ENCODE measurements at places on chromosomes 12 and 14.

GRCh38 chr14:91254461-91254860 is 10.0 kb upstream of the GPR68 start:
- no peak for DNase-seq

DNA sequence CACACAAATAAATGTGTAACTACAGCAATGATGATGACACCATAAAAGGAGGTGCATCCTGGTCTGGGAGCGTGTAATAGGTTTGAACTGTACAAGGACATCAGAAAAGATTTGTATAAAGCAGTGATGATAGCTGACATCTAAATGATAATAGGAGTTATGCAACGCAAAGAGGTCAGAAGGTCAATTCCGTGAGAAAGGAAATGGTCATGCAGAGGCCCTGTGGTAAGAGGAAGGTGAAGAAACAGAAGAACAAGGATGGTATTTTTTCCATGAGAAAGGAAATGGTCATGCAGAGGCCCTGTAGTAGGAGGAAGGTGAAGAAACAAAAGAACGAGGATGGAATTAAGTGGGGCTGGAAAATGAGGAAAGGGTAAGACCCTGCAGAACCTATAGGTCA is 106.7 kb upstream of the TMPO start:
- DNase-seq = no peak

- no peak for DNase-seq
Measured at GRCh38 chr14:91108941-91109611, 4.8 kb upstream of the DGLUCY start.

- DNase-seq = peak; percentile 41
Measured at GRCh38 chr12:104457746-104458693, 1.3 kb downstream of the CHST11 start.

GRCh38 chr12:109131154-109132050 is 15.0 kb downstream of the ACACB start:
- no peak for DNase-seq

DNA sequence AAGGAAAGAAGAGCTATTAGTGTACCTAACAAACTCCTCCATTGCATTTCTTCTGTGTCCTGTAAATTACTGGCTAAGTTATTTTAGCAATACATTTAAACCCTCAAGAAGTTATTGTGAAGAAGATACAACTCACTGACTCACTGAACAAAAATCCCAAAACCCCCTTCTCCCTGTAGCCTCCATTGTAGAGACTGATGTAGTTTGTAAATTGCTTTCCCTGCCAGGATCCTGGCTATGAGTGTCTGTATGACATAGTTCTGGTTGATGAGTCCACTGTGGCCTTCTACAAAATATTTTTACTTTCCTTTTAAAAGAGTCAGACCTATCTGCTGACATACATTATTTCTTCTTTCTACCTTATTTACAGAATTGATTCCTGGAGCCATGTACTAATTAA is 155.6 kb downstream of the SLC6A15 start:
- DNase-seq = no peak

- DNase-seq = no peak
Measured at GRCh38 chr12:19191563-19191962, 62.0 kb downstream of the PLEKHA5 start.

DNA sequence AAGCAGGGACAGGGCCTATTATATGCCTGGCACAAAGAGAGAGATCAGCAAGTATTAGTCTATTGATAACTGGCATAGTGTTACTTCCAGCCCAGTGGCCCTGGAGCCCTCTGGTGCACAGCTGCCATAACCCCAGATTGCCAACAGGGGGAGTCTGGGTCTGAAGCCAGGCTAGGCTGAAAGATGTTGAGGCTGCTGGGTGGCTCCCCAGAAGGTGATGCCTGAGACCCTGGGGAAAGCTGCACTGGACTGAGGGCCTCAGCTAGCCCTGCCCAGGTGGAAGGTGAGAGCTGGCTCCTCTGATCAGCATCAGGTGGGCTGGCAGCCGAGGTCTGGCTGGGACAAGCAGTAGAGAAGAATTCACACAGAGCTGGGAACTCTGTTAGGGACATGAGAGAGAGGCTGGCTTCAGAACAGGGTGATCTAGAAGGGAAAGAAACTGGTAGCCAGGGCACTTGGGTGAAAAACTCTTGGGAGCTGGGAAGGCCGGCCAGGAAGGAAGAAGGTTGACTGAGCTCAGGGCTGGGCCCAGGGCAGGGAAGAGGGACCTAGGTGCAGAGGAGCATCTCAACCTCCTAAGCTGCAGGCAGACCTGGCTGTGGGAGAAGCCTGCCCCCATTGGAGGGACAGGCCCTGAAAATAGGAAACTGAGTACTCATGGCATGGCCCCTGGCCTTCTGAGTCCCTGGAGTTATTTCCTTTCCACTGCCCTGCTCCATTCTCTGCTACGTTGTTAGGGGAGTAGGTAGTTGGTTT is 3.9 kb downstream of the GZMH start:
- DNase-seq = peak; percentile 67

- peak; percentile 64 for DNase-seq
Measured at GRCh38 chr12:120252071-120252906, 13.2 kb downstream of the PXN start.

DNA sequence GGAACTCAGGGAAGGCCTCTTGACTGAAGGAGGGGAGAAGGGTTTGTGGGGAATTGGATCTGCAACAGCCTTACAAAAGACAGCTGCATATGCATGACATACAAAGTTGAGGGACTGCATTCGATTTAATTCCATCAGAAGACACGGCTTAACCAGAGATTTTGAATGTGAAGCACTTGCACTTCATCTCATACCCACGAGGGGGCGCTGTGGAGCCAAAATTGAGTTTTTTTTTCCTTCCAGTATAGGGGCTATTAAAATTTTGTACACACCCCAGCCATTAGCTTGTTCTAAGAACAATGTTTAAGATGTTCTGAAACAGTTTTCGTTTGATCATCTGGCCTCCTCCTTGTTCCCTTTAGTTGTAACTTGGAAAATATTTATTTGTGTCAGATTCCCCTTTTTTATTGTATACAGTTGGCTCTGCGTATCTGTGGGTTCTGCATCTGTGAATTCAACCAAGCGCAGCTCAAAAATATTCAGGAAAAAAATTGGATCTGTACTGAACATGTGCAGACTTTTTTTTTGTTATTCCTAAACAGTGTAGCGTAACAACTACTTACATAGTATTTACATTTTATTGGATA is 1.6 kb downstream of the SUDS3 start:
- DNase-seq = peak; percentile 74

DNA sequence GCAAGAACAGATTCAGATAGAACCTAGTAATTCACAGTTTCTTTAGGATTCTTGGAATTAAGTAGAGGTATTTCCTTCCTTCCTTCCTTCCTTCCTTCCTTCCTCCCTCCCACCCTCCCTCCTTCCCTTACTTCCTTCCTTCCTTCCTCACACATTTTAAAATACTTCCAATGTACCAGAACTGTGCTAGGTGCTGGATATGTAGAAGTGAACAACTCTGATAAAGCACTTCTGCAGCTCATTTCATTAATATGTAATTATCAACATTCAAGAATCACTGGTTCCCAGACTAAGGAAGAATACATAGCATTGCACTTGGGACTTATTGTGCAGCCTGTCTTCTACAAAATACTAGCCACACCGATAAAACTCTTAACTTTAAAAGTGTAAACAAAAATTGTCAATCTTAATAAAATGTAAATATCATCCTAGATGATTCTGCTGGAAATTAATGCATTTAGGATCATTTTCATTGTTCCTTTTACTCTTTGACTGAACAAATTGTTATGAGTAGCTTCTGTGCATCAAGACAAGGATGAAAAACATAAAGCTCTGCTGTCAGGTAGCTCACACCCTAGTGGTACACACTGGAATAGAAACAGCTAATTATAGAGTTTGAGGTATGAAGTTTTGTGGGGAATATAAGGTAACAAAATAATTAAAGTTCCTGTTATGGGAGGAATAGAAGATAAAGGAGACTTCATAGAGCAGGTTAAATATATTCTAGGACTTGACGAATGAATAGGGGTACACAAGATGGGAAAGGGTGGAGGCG is 99.9 kb upstream of the MYF6 start:
- DNase-seq = no peak

DNA sequence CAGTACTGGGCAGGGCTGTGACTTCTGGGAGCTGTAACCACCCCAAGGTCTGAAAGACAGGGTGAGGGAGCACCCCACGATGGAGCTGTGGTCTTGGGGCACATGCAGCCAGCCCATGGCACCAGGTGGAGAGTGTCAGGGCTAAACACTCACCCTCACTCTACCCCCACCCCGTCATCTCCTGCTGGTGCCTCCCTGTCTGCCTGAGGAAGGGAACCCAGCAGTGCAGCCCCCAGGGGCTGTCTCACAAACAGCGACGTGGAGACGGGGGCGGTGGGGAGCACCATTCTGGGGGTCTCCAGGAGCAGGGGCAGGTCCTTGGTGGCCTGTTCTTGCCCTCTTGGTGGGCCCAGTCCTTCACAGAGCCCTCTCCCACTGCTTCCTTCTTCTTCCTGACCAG is 63.5 kb downstream of the ERH start:
- no peak for DNase-seq

GRCh38 chr14:99718811-99719192 is 34.7 kb downstream of the CYP46A1 start:
- no peak for DNase-seq

GRCh38 chr14:82080370-82080769 is 546.7 kb upstream of the SEL1L start:
- no peak for DNase-seq

GRCh38 chr14:36217027-36217426 is 40.5 kb upstream of the PTCSC3 start:
- DNase-seq = no peak

GRCh38 chr14:99001241-99001640 is 270.8 kb downstream of the BCL11B start:
- DNase-seq = no peak

GRCh38 chr14:95365401-95365800 is 45.7 kb upstream of the CLMN start:
- no peak for DNase-seq

GRCh38 chr14:68520637-68521556 is 272.0 kb downstream of the ZFP36L1 start:
- no peak for DNase-seq

GRCh38 chr14:98692832-98693231 is 579.2 kb downstream of the BCL11B start:
- DNase-seq = no peak

DNA sequence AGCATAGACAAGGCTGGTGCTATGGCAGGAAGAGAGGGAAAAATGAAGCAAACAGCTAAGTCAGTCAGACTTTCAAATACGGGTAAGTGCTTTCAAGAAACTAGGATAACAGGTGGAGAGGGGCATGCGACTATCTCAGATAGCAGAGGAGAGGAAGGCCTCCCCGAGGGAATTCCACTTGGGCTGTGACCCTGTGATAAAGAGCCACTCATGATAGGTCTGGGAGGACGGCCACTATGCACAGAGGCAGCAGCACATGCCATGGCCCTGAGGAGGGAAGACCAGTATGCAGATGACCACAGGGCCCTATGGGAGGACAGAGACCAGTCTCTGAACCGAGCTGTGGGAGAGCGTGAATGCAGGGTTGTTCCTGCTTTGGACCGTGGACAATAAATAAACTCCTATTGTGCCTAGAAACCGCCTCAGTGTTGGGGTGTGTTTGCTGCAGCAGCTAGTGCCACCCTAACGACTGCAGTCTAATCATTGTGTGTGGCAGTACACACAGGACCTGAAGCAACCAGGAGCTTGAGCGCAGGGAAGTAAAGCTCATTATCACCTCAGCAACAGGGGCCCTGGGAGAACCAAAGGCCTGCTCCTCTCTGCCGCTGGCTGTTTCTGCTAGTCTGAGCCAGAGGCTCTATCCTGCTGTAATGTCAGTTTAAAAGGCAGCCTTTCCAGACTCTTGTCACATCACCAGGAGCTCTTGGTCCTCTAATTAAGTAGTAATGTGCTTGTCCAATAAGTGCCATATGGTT is 119.1 kb downstream of the CACNA1C start:
- no peak for DNase-seq

- no peak for DNase-seq
Measured at GRCh38 chr14:60430276-60430675, 55.6 kb downstream of the C14orf39 start.

DNA sequence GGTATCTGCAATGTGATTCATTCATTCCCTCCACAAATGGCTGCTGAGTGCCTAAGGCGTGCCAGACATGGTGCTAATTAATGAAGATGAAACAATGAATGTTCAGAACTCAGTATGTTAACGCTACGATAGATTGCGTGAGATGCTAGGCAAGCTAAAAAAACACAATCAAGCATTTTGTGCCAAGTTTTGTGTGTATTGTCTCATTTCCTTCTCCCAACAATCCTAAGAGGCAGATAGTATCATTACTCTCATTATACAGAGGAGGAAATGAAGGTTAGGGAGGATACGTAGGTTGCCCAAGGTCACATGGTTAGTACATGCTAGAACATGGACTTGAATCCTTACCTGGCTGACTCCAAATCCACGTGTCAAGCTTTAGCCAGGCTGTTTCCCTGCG is 264.4 kb downstream of the EFCAB11 start:
- no peak for DNase-seq

GRCh38 chr12:65881348-65881961 is 57.2 kb downstream of the HMGA2 start:
- DNase-seq = no peak

- DNase-seq = no peak
Measured at GRCh38 chr12:89468648-89469326, 55.8 kb downstream of the GALNT4 start.

GRCh38 chr12:94545935-94546771 is 86.5 kb upstream of the CEP83 start:
- DNase-seq = no peak

GRCh38 chr14:78310272-78310671 is 140.1 kb downstream of the NRXN3 start:
- no peak for DNase-seq

DNA sequence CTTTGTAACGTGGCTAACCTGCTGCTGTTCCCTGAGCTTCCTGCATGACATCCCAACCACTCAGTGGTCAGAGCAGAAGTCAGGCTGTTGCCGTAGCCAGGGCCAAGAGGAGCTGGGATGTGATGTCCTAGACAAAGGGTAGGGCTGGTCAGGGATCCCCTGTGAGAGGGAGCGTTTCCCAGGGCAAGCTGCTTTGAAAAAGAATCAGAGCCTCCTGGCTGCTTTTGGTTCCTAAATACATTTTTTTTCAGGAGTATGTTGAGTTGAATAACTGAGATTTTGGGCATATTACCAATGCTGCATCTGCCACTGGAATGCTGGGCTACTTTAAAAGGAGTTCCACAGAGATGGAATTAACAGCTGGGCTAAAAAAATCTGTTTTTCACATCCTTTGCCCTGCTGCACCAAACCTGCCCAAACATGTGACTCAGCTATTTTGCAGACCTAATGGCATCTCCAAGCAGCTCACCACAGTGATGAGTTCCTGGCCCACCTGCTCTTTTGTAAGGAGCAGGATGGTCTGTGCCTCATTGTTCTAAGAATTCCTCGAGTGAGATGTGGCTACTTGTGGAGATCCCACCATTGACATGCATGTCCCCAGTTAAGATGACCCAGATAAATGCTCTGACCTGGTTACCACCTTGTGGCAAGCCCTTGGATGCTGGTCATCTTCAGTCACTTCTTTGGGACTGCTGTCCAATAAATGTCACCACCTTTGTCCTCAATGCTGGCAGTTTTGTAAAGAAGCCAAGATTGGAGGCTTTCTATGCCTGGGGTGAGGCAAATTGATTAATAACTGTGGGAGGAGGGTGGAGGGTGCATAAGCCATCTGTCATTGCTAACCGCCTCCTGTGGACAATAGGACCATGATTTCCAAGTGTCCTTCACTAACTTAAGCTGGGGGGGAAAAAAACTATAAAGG is 24.1 kb downstream of the ANKRD13A start:
- no peak for DNase-seq

Data from activated T-cell treated with anti-CD3 and anti-CD28 coated beads for 4 hours (primary cell).